Sigmoid colon (tissue), 7 donors: ENCODE measurements at places on chromosomes 4 and X. TPM values are rescaled to one million over a fixed set of nuclear protein-coding genes. Genes with fewer than 3 reads are reported as not detected.

The DHRSX gene
- 25.2 TPM for total RNA-seq

The ZXDA gene
- total RNA-seq = 6.9 TPM

- no peak for DNase-seq
Measured at GRCh38 chr4:118760493-118760892, 75.3 kb downstream of the METTL14 start.

DNA sequence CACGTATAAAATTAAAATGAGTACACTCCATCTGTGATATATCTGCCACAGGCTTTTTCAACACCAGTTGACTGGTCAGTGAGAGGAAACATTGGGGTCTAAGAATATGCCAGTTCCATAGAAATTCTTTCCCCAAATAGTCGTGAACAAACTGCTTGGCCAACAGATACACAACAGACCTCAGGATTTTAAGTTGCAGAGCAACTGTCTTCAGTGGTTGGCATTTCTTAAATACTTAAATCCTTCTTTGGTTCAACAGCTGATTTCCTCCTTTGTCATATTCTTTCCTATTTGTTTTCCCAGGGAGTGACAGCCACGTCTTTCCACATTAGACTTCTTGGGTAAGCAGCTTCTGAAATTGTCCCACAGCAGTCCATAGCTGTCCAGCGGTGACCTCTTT is 7.0 kb upstream of the DDX60 start:
- no peak for DNase-seq

- no peak for DNase-seq
Measured at GRCh38 chr4:128670513-128670912, 139.0 kb upstream of the JADE1 start.

- no peak for DNase-seq
Measured at GRCh38 chr4:110454441-110454840, 21.5 kb upstream of the ENPEP start.

DNA sequence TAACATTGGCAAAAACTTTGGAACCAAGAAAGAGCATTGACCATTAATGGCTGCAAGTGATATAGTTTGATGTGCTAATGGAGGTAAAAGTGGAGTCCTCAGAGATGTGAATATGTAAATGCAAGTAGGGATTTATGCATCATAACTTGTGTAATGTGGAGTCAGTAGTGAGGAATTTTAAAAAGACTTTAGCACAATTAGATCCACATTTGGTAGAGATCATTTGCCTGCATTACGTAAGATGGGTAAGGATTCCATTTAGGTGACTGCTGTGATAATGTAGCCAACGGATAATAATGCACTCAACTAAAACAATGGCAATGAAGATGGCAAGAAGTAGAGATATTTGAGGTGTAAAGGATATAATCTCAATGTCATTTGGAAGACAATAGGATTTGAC is 1128.4 kb downstream of the ADGRL3 start:
- DNase-seq = no peak

The BMPR1B gene
- total RNA-seq = 1.8 TPM
